ENCODE measurements at places on chromosomes 11 and 22.

- DNase-seq = no peak
Observed at GRCh38 chr11:96642583-96642982, 252.8 kb downstream of the JRKL start.

GRCh38 chr11:62908468-62909072 lies 12.6 kb downstream of the CHRM1 start:
- DNase-seq = no peak

DNA sequence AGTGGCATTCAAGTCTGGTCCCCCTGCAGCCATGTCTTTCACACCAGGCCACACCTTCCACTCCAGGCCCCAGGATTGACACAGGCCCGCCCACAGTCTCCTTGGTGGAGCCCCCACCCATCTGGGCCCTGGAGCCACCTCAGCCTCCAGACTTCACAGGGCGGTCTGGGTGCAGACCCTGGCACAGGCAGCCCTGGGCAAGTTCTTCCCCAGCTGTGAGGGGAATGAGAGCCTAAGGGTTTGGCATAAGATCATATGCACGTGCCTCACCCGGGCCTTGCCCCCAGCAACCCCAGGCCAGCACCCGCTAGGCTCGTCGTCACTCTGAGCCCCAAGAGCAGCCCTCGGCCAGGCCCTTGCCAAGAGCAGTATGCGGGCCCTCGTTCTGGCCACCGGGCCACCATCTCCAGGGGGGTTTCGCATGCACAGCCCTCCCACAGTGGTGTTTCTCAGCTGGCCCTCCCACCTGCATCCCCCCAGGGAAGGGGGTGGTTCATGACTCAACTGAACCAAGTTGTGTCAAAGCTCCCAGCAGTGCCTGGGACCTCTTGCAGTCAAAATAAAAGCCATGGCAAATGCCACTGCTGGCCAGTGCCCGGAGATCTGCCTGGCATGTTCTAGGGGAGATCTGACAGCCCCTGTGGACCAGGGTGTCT lies 70.4 kb upstream of the KCNQ1OT1 start:
- no peak for DNase-seq

GRCh38 chr11:44752713-44753112 lies 26.0 kb downstream of the TSPAN18 start:
- no peak for DNase-seq

- DNase-seq = no peak
Observed at GRCh38 chr11:101745756-101746155, 161.9 kb upstream of the TRPC6 start.

GRCh38 chr11:114080219-114080618 lies 20.7 kb downstream of the ZBTB16 start:
- DNase-seq = no peak

DNA sequence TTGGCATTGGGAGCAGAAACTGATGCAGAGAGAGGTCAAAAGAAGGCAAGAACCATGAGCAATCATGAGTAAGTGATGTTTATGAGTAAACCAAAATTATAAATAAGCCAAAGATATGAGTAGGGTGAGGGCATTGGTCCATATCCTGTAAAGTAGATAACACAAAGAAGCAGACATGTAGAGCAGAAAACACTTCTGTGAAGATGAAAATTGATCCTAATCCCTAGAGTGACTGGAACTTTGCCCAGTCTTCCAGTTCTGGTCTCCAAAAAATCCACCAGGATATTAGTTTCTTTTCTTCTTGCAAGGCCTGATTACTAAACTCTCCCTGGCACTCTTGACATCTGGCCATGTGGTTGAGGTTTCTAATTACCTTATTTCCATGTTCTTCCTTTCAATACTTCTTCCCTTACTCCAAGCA lies 13.7 kb upstream of the DRD2 start:
- no peak for DNase-seq

- DNase-seq = no peak
Observed at GRCh38 chr22:42326801-42327200, 56.3 kb upstream of the TCF20 start.

- DNase-seq = no peak
Observed at GRCh38 chr11:130100381-130101095, 30.8 kb downstream of the APLP2 start.

DNA sequence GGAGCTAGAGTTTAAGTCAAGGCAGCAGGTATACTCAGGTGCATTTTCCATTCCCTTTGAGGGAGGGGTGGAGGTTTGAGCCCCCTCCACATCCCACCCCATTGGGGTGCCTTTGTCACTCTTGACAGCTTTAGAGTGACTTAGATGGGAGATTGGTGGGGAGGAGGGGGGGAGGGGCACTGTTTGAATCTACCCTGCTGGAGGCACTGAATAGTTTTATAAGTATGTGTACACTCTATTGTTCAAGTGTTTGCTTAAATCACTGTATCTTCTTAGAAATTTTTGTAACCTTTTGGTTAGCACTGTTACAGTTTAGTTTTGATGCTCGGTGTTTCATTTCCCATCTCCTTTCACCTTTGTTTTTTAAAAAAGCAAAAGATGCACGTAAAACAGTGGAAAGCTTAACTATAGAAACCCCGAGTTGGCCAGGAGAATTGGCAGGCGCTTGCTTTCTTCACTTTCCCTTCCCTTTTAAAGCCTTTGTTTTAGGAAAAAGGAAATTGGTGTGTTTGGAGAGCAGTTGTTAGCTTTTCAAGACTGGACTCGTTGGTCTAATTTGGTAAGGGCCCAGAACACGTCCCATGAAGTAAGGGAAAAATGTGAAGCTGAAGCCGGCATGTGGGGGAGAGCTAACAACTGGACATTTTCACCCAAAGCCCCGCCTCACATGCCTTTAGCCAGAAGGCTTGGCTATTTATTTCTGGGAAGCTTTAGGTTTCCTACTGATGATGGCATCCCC lies 42.8 kb downstream of the TNRC6B start:
- DNase-seq = no peak

- DNase-seq = no peak
Observed at GRCh38 chr22:20843501-20843900, 15.1 kb downstream of the PI4KA start.

GRCh38 chr11:108713076-108713790 lies 48.4 kb downstream of the DDX10 start:
- DNase-seq = no peak

GRCh38 chr11:95232666-95233065 lies 1.7 kb upstream of the SESN3 start:
- DNase-seq = no peak

DNA sequence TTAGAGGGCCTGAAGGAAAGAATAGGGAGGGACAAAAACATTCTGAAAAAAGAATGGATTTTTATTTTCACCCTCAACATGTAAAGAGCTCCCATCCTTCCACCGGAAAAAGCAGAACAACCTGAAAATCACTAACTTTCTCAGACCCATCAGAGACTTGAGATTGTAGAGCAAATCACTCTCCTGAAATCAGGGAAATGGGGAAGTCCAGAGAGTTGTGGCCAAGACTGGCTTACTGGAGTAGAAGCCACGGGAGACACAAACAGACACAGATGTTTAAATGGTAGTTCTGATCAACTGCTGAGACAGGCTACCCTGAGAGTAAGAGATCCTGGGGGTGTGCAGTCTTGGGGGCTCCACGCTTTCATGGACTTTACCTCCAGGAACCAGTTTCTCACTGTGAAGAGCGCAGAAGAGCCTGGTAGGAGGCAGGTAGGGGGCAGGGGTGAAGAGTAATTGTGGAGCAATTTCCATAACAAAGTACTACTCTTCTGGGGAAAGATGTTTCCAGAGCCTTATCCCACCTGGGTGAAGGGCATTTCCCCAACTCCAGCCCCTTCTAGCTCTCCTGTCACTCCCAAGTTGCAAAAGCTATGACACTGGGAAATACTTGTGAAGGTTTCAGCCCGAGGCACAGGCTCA lies 47.1 kb downstream of the ASCL2 start:
- no peak for DNase-seq

- DNase-seq = peak; percentile 36
Observed at GRCh38 chr11:2699185-2699530, 636 bp downstream of the KCNQ1OT1 start.

DNA sequence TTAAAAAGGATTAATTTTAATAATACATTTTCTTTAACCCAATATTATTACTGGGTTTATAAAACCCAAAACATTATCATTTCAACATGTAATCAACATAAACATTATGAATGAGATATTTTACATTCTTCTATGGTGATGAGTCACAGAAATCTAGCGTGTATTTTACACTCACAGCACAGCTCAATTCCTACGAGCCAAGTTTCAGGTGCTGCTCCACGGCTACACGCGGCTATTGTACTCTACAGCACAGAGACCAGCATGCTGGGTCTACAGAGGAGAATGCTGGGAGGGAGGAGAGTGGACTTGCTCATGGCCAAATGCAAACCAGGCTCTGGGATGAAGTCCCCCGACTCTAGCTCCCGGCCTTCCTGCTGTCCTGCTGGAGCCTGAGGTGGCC lies 72.0 kb upstream of the LMO1 start:
- DNase-seq = no peak

DNA sequence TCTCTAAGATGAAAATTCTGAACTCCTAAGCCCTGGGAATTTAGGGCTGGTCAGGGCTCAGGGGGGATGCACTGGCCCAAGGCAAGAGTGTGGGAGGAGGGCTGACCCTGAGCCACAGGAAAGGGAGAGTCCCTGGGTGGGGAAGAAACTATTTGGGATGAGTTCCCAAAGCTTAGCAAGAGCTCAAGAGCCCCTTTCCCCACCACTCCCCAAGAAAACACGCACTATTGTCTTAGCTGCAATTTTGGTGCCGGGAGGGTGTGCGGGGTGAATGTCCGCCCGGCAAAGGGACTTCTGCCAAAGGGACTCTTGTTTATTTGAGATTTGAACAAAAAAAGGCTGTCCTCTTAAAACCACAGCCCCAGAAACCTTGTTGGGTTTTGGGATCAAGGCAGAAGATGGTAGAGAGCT lies 37.0 kb downstream of the KIAA1671 start:
- DNase-seq = no peak

DNA sequence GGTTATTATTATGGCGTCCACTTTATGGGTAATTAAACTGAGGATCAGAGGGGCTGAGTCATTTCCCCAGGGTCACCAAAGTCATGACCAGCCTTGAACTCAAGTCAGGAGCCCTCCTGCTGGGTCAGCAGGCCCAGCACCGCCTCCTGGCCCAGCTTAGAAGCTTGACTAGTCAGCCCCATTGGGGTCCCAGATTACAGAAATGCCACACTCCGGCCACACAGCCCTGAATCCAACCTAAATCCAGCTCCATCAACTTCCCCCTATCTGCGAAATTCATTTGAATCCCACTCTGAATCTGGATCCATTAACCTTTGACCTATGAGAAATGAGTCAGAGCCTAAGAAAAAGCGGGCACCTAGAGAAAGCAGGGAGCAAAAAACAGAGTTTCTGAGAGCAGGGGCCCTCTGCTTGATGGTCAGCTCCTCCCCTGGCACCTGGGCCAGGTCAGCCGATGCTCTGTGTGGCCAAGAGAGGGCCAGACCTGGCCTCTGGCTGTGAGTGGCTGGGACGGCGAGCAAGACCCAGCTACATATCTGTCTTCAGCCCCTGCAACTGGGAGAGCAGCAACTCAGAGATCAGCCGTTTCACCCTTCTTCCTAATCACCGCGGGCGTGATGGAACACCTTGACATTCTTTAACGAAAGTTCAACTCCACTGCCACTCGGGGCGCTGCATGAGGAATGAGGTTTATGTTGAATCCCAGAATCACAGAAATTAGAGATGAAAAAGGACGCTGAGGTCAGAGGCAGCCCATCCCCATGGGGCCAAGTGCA lies 196.1 kb downstream of the TRIM29 start:
- no peak for DNase-seq

DNA sequence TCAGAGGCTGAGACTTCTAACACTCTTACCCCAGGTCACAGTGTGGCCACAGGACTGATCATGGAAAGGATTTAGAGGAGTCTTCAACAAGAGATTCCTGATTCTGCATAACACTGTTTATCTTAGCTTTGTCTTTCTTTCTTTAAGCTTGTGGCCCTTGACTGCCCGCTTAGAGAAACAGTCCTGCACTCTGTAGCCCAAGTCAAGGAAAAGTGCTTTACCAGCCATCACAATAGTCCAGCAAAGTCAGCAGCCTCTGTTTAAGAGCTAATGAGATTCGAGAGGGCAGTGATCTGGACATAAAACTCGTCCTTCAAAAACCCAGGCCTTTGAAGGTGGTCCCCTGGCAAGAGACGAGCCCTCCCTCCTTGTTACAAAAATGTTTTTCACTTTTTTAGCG lies 30.0 kb downstream of the PRDM10 start:
- DNase-seq = no peak

DNA sequence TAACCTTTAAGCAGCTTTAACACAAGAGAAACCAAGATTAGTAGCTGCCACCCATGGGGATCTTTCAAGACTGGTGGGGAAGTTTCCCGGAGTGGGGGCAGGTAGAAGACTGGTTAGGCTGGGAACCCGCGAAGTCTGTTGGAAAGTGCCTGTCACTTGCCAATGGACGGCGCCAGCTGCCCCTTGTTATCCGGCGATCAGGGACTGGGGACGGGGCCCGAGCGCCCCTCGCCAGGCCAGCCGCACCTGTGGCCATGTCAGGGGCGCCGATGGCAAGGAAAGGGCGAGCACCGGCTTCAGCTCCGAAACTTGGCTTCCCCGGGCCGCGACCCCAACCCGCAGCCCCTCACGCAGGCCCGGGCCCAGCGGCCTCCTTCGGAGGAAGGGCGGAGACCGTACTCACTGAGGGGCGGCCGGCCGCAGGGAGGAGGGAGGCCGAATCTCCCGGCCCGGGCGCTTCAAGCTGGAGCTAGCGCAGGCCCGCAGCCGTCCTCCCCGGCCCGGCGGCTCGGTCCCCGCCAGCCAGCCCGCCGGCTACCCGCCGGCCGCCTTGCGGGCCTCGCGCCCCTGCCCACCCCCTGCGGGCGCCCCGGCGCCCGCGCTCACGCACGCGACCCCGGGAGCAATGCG lies 539 bp downstream of the EIF4ENIF1 start:
- DNase-seq = peak; percentile 67

GRCh38 chr11:100923555-100923954 lies 206.1 kb downstream of the PGR start:
- DNase-seq = no peak

DNA sequence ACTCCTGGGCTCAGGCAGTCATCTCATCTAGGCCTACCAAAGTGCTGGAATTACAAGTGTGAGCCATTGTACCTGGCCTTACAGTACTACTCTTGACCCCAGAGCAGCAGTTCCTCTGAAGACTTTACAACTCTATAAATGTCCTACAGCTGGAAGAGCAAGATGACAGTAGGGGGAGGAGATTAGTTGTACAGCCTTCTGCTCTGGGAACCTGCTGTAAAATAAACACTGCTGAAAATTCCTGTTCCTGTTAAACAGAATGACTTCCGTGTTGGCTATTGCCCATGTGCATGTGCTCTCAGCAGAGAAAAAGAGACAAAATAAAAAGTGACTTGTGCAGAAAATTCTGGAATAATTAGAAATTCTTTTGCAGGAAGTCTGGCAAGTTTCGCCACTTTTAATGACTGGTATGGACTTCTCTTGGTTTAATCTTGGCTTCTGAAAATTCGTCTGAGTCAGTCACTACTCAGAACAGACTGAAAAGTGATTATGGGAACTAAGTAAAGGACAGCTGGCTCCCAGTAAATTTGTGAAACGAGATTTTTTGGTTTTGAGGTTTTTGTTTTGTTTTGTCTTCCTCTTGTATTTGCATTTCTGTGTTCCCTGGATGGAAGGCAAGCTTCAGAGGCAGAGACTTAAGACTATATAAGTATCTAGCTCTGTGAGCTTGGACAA lies 955.7 kb downstream of the DLG2 start:
- DNase-seq = no peak
